Regular cardiac myocyte (primary cell): ENCODE measurements at places on chromosomes 11 and 22. TPM values are rescaled to one million over a fixed set of nuclear protein-coding genes. Genes with fewer than 3 reads are reported as not detected.

MRGPRX3 gene
- total RNA-seq: 0.28 TPM in 1 of 2 replicates, not detected in the other

MMP13 gene
- not detected in 2 replicates for total RNA-seq

OR2D2 gene
- 0.28 and 0.38 TPM in 2 replicates for total RNA-seq

TTC17 gene
- total RNA-seq: 44.1 and 79.2 TPM in 2 replicates

CKAP5 gene
- total RNA-seq: 55.5 and 85.3 TPM in 2 replicates

GRIA4 gene
- total RNA-seq: not detected in 2 replicates

HRAS gene
- total RNA-seq: 33.8 and 108 TPM in 2 replicates
